ENCODE measurements at places on chromosomes 2 and 18.

GRCh38 chr2:81412681-81413080, 1108.1 kb upstream of the LRRTM1 start:
- no peak for DNase-seq

- DNase-seq = no peak
These were observed 79.8 kb upstream of the CAVIN2 start for GRCh38 chr2:191926671-191927070.

GRCh38 chr2:59961746-59962145, 591.7 kb downstream of the BCL11A start:
- no peak for DNase-seq

DNA sequence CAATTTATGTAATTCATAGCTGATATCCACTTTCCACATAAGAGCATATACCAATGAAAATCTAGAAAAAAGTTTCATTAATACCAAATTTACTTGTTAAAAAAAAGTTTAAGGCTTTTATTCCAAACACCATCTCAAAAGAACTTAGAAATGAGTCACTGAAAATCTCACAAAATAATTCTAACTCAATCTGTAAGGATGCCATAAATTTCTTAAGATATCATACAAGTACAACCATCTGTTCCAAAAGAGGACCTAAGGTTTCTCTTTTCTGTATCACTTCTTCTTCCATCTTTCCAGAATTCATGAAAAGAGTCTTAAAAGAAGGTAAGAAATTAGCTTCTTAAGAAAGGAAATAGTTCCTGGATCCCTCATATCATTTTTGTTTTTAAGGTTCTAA, 60.4 kb downstream of the TRIP12 start:
- DNase-seq = no peak

DNA sequence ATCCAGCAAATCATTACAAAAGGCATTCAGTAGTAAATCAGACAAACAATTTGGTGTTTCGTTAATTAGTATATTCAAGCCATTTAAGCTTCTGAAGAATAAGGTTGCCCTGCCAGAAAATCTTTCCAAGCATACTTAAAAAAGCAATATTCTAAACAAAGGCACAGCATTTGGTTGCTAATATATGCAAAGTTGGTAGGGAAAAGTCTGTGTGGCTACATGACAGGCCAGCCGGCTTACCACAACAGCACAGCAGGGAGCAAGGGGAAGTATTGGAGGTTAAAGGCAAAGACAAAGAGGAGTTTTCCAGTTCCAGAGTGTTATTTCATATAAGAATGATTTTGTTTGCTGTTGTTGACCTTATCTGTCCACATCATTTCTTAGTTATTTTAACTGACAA, 282.3 kb downstream of the MBD5 start:
- no peak for DNase-seq

Data from stimulated activated CD8-positive, alpha-beta memory T cell treated with anti-CD3 and anti-CD28 coated beads, Interleukin-12 subunit alpha, Interleukin-12 subunit beta, amount 100 ng/mL, for 1 hour (primary cell).